Memory B cell (primary cell): ENCODE measurements at places on chromosomes 16 and 17.

GRCh38 chr17:47676510-47677165 is 17.3 kb upstream of the TBKBP1 start:
- DNase-seq = no peak

DNA sequence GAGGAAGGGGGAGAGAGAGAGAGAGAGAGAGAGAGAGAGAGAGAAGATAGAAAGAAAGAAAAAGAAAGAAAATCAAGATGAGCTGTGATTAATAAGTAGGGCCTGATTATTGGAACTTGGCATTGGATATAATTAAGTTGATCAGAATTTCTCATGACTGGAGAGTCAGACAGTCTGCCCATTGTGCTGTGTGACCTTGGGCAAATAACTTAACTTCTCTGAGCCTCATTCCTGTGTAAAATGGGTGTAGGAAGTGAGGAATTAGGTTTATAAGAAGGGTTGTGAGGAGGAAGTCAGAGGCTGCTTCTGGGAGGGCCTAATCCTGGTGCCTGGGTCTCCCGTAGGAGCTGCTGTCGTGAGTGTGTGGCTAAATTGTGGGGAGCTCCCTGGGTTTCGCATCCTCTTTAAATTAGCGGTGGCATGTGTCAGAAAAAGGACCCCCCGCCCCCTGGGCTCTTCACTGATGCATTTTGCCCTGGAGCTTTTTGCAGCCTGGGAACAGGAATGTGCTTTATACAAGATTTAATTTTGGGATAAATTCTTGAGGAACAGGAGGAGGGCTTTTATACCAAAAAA is 76.0 kb downstream of the CMIP start:
- DNase-seq = no peak

DNA sequence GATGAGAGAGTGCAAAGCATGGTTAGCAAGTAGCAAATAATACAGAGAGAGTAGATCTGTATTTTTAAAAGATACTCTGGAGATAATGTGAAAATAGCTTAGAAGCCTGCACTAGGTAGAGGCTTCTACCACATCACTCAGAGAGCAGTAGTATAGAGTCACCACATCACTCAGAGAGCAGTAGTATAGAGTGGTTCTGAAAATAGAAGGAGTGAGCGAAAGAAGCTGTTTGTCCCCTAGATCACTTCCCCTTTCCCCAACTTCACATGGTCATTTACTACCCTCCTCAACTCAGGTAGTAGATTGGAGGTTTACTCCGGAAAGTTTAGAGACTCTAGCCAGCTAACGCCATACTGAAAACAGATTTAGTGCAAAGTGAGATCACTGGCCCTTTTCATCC is 17.1 kb downstream of the DGKE start:
- DNase-seq = no peak

- DNase-seq = no peak
Observed at GRCh38 chr17:53819956-53820355, 2.8 kb upstream of the KIF2B start.

DNA sequence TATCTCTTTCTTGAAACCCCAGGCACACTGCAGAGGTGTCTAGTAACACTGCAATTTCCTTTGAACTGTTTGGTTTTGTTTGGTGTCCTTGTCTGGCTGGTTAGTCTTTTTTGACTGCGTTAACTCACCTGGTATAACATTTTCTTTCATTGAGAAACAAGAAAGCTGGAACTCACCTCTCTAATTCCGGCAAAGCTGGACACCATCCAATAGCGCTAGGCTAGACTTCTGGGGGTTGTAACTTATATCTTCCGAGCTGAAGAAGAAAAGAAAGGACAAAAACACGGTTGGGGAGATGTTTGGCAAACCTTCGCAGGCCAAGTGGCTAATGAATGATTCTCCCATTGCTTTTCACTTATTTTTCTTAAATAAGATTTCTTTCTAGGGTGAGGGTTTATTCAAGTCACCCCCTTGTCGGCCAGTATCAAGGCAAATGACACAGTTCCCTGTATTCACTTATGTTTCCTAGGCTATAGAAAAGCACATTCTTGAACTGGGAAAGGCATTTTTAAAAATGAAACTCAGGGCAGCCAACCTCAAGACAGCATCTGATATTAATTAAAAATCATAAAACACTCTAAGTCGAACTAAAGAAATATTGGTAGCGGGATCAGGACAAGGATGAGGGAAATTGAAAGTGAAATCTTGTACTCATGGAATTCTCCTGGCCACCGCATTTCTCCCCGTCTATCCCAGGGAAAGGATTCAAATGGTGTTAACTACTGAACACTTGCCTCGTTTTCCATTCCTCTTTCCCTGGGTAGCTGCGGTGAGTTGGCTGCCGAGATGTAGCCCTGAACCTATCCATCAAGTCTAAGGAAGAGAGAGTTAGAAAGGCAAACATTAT is 95.9 kb upstream of the ZFHX3 start:
- DNase-seq = no peak

DNA sequence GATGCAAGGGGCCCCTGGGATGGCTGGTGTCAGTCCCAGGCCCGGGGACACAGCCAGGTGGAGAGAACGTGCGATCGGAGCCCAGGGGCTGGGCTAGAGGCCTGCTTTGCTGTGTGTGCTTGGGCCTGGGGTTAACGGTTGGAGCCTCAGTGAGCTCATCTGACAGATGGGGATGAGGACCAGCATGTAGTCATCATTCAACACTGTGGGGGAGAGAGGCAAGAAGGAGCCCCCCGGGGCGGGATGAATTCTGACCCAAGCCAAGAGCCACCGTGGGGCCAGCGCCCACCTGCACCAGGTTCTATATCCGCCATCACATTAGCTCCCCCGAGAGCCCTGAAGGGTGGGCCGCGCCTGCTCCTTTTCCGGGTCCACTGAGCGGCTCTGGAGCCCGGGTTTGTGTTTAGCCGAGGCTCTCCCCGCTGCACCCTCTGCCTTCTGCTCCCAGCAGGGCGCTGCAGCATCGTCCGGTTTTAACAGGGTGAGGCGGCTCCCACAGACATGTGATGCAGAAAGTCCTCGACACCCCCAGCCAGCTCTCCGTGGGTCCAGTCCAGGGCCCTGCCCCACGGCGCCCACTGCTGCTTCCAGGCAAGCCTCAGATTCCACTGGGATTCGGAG is 365.7 kb downstream of the SEC14L1 start:
- no peak for DNase-seq

DNA sequence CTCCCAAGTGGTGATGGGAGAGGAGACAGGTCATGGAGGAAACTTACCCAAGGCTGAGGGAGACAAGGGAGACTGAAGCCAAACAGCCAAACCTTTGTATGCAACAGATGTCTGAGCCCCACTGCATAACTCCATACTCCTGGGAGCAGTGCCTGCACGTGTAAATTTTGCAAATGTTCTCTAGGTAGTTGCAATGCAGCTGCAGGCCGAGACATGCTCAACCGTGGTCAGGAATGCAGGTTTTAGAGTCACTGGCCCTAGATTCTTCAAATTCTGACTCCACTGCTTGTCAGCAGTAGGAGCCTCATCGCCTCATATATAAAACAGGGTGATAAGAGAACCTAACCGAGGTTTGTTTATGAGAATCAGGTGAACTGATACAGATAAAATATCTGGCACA is 11.5 kb downstream of the DYNLRB2 start:
- no peak for DNase-seq

DNA sequence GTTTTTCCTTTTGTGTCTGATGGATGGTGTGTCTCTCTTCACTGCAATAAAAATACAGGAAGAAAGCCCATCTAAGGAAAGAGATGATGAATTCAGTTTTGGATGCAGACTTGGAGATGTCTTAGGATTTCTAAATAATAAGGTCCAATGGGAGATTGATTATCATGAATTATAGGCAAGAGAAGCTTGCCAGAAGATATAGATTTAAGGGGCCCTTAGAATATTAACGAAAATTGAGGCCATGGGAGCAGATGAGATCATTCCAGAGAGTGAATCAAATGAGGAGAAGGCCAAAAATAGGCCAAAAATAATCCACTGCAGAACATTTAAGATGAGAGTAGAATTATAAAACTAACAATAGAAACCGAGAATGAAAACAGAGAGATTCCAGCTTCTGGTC is 63.1 kb downstream of the KCNJ2 start:
- no peak for DNase-seq

DNA sequence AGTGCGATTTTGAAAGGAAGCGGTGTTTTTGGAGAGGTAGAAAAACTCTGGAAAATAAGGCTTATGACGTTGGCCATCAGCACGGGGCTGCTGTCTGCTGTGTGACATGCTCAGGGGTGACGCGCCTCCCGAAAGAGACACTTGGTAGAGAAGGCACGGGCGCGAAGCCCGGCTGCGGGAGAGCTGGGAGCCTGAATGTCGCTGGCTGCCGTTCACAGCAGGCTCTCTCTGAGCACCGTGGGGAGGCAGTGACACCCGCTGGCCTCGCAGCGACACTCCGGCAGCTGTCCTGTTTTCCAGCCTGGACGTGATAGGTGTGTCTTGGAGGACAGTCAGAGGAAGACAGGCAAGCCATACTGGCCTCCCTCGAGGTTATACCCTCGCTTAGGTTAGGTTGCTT is 759.1 kb upstream of the RBFOX1 start:
- no peak for DNase-seq

DNA sequence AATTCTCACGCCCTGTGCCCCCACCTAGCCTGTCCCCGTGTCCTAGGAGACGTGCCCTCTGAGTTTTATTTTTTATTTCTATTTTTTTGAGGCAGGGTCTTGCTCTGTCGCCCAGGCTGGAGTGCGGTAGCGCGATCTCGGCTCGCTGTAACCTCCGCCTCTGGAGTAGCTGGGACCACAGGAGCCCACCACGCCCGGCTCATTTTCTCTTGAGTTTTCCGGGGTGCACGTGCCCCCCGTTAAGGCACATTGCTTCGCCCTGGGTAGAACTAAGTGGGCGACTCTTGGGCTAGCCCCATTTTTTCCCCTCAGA is 655 bp upstream of the KLHDC4 start:
- DNase-seq = no peak

DNA sequence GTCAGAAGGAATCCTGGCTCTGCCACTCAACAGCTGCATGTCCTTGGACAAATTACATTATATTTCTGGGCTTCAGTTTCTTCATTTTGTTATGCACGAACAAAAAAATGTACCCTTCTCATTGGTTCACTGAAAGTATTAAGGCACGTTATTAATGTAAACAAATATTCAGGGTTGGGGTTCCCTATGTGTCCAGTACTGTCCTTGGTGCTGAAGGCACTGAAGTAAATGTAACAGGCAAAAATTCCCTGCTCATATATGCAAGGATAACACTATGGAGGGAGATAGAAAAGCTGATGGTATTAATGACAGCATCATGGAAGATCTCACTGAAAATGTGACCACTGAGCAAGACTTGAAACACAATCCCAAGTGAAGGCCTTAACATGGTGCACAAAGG is 386.6 kb downstream of the XYLT1 start:
- no peak for DNase-seq

- DNase-seq = peak; percentile 8
Observed at GRCh38 chr17:499951-500461, 147.4 kb upstream of the RPH3AL start.

DNA sequence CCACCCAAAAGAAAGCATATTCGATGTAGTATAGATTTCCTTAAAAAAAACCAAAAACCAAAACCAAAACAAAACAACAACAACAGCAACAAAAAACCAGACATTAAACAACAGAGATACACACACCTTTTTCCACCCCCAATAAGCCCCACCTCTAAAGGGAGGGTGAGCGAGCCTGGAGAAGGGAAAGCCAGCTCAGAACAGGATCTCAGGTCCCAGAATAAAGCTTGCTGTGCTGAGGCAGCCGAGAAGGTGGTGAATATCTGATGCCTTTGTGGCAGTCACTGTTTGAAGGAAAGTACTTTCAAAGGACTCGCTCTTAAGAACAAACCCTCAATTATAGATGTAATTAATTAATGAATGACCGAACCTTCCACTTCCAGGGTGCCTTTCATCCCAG is 470 bp downstream of the KRT23 start:
- no peak for DNase-seq

GRCh38 chr16:15594711-15595320 is 48.1 kb downstream of the MARF1 start:
- DNase-seq = no peak

- peak; percentile 75 for DNase-seq
Observed at GRCh38 chr17:82228842-82229697, at the start of gene SLC16A3. SLC16A3 (plus strand) TSS chr17:82229042; CDS start chr17:82236009, 6,967 bp downstream.

DNA sequence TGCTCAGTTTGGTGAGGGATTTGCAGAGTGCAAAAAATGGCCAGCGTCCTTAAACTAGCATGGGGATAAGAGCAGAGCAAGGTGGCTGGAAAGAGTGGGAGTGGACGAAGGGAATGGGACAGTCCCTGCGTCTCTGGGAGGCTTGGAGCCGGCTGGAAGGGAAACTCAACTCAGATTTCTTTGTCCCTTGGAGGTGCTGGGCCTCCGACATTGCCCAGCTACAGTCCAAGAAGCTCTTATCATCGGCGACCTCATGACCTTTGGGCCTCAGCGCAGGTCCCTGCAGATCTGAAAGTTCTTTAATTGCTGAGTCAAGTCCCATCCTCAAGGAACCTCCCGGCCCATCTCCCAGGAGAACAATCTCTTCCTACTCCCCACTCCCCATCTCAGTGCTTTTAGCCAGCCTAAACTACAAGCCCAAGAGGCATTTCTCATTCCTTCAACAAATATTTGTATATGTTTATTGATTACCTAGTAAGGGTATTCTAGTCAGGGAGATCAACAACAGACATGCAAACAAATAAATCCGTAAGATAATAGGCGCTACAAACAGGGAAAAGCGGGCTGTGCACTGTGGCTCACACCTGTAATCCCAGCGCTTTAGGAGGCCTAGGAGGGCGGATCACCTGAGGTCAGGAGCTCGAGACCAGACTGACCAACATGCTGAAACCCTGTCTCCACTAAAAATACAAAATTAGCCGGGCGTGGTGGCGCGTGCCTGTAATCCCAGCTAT is 985 bp upstream of the TMEM107 start:
- DNase-seq = no peak

DNA sequence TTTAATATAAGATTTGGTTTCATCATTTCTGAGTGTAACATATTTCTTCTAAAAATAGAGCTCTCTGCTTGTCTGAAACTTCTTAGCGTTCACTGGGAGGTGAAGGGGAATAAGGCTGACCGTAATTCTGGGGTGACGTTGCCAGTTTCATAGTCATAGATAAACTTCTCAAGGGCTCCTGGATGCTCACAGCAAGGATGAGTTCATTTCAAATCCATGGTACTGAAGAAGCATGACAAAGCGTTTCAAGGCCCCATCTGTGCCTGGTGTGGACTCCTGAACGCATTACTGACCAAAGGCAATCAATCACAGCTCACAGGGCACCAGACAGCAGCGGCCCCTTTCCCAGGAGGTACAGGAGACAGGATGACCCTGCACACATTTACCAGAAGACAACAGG is 12.0 kb upstream of the EVPL start:
- no peak for DNase-seq

GRCh38 chr17:63294776-63295175 is 151.3 kb downstream of the CYB561 start:
- DNase-seq = no peak

DNA sequence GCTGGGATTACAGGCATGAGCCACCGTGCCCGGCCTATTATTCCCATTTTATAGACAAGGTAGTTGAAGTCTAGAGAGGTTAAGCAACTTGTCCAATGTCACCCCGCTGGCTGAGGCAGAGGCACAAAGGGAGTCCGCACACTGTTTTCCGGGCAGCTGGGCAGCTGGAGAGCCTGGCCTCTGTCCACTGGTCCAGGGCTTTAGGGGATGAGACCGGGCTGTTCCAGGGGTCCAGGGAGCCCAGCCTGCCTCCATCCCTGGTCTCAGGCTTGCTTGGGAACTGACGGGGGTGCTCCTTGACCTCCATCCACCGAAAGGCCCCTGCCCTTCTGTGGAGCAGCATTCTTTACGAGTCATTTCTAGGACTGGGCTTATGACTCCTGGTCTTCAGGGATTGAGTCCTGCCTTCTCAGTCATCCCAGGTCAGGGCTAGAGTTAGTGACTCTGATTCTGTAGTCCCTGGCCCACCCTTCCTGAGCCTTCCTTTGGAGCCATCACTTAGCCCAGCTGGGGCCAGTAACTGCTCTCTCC is 37.5 kb downstream of the SOCS3 start:
- no peak for DNase-seq
